ENCODE measurements at places on chromosomes 3 and 15.
A peak's percentile ranks its signal among the peaks of the same experiment; 100 is the strongest.

DNA sequence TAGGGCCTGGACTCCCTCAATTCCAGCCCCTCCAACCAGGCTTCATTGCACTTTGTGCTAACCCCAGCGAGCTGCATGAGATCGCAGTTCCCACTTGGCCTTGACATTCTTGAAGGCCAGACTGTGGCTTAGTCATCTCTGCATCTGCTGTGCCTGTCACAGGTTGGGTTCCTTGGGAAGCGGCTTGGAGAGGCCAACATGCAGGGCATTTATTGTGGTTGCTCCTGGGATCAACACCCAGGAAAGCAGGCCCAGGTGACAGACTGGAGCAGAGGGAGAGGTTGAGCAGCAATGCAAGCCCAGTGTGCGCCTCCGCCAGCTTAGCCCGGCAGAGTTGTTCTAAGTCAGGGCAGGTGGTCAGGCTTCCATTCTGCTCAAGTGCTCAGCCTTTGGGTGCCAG lies 10.5 kb downstream of the ABCF3 start:
- no peak for DNase-seq

GRCh38 chr15:81133782-81134461 lies at the start of gene CFAP161:
Gene CFAP161, plus strand, starts transcription at chr15:81134270. Its CDS starts 60 bp downstream, at chr15:81134330.
- DNase-seq = peak; percentile 91

DNA sequence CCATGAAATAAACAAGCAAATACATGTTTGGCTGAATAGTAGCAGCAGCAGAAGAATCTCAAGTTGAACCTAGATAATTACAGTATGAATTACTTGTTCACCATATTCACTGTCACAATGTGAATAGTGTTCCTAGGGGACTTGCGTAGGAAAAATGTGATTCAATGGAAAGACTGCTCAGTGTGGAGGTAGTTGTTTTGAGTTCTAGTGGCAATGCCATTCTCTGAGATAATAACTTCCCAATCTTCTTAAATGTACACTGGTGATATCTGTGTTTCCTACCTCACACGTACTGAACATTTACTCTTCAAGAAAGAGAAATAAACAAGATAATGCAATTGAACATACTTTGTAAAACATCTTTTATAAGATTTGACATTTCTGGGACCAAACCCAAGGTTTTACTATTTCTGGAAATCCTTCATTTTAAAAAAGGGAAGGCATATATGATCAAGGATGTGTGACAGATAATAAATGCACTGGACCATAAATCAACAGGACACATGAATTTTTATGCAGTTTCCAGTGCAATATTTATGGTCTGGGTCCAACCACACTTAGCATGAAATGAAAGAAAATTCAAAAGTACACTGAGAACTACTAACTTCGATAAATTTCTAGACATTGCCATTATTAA lies 598.3 kb upstream of the ZNF385D start:
- DNase-seq = no peak

GRCh38 chr3:181722156-181722555 lies 10.4 kb downstream of the SOX2 start:
- DNase-seq = no peak

Measured in adipocyte (in vitro differentiated cells).